ENCODE measurements at places on chromosomes 12 and 14.
A peak's percentile ranks its signal among the peaks of the same experiment; 100 is the strongest.

GRCh38 chr14:104891664-104892530 is 26.8 kb downstream of the CEP170B start:
- DNase-seq: no peak

GRCh38 chr12:98470469-98471082 is 44.8 kb upstream of the TMPO start:
- no peak for DNase-seq

GRCh38 chr12:55188974-55189556 is 31.8 kb upstream of the OR10A7 start:
- peak; percentile 8 for DNase-seq

DNA sequence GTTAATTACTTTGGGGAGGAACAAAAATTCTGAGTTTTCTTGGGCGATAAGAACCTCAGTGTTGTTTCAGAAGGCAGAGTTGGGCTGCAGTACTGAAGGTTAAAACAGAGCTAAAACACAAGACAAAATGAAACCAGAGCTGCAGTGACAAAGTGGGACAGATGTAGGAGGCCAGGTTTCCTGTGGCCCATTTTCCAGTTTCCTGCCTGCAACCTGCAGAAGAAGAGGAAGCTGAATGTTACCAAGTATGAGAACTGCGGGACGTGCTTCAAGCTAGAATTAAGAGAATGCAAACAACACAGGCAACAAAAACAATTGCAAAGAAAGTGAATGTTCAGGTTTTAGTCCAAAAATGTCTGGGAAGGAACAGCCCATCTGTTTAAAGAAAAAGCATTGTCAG is 17.8 kb downstream of the ELK3 start:
- DNase-seq: no peak

DNA sequence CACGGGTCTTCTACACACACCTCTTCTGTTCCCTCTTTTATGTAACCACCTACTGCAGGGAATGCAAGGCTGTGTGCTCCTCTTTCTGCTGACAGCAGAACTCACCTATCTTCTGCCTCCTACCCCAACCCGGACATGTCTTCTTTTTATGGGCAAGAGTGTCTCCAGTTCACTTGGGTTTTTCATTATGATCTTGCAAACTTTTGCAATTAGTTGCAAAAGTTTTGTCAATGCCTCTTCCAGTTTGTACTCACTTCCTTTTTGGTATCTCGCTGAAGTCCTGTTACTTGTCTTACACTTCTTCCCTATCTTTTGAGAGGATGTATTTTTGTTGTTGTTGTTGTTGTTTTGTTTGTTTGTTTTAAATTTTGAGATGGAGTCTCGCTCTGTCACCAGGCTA is 50.6 kb downstream of the DRAM1 start:
- DNase-seq: no peak

GRCh38 chr12:59678759-59679411 is 83.1 kb downstream of the SLC16A7 start:
- DNase-seq: no peak

DNA sequence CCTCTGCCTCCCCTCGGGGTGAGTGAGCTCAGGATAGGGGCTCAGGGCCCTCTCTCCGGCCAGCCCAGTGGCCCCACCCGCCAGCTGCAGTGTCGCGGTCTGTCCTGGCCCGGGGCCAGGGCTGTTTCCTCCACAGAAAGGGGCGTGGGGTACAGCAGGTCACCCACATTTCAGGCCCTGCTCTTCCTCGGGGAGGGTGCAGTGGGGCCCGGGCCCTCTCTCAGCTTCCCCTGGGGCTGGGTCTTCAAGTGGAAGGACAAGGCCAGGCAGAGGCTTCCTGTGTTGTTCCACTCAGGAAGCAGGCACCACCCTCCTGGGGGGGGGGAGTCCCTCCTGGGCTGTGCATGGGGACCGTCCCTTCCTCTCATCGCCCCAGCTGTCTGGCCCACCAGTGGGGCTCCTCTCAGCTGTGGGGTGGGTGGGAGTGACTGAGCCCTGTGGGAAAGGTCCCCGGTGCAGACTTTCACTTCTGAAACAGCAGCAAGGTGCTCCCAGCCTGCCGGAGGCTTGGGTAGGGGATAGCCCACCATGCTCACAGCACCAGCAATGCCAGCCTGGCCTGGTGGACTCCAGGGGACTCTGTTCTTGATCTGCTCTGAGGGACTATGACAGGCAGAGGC is 3.7 kb downstream of the GPR132 start:
- DNase-seq: no peak

DNA sequence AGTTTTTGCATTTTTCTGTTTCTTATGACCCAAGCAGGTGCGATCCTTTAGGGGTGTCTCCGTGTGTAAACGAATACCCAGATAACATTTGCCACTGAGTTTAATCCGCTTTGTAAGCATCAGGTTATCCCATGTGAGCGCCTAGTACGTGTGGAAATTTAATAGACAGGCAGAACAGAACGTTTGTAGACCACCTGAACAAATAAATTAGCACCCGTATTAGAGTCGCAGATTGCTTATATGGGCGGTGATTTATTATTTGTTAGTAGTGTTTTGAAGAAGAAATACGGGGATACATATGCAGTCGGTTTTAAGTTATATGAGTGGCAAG is 325 bp downstream of the C12orf60 start:
- no peak for DNase-seq

GRCh38 chr12:115387467-115387901 is 703.5 kb upstream of the TBX3 start:
- no peak for DNase-seq

- no peak for DNase-seq
These were observed 26.9 kb upstream of the LTBP2 start for GRCh38 chr14:74638966-74639365.

- no peak for DNase-seq
These were observed 8.4 kb downstream of the CLBA1 start for GRCh38 chr14:104993808-104994591.

- DNase-seq: no peak
These were observed 305.7 kb downstream of the GPHN start for GRCh38 chr14:66813636-66814035.

DNA sequence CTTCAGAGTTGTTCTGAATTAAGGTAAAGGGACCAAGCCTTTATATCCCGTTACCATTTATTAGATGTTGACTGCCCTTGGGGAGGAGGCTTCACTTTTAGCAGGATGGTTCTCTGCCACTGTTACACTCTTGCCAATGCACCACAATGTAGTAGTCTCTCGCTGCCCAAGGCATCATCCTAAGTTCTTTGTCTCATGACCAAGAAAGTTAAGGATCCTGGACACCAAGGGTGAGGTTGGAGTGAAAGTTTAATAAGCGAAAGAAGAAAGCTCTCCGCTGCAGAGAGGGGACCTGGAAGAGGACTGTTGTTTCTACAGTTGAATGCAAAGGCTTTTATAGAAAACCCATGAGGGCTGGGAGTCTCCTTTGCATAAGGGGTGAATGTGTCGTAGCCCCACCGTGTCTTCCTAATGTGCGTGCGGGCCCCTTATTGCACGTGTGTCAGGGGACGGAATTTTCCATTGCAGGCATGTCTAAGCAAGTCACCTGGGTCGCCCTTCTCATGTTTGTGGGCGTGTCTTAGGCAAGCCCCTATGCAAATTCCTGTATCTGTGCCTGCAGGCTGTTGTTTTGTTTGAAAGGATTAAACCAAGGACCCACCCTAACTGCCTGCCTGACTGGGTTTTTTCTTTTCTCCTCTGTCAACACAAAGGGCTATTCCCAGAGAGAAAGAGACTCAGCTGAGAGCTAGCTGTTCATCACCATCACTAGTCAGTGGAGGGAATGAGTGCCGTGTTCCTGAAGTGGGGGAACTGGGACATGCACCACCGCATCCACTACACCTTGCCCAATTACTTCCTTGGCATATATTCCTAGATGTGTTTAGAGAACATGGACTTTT is 17.6 kb upstream of the RNASE1 start:
- DNase-seq: no peak

GRCh38 chr14:84209031-84209430 is 1320.9 kb upstream of the FLRT2 start:
- no peak for DNase-seq

DNA sequence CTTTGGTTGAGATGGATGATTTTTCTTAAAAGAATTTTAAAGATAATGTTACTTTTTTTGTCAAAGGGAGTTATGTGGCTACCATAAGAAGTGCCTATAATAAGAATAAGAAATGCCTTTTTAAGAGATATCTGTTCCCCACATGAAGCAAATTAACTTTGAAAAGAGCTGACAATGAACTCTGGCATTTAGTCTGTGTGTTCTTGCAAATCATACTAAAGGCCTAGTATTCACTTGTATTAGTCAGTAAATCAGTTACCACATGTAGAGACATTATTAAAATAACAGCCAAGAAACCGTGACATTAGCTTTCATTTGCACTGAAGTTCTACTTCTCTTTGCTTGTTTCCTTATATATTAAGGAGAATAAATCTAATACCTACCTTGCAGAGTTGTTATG is 296.3 kb downstream of the CCDC91 start:
- DNase-seq: no peak

DNA sequence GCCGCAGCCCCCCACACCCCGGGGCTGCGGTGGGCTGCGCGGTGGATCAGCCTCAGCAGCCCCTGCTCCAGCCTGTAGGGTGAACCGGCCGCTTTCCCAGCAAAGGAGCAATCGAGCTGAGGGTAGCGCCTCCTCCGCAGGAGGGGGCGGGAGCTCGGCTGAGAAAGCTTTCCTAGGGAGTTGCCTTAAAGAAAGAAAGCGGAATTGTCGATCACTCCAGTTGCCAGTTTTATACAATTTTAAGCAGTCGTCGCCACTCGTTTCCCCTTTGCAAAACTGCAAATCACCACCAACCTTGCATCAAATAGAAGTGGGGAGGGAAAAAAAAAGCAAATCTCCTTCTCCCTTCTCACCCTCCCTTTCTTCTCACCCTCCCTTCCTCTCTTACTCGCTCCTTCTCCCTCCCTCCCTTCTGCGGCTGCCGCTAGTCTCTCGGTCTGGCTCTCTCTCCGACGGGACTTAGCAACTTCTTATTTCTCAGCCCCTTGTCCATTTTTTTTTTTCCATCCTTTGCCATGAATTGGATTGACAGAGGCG is at the start of gene PDE3A:
Gene PDE3A, plus strand, starts transcription at position 424 of the 537 bp plus-strand sequence. CDS start 748 bp downstream, outside the sequence.
- DNase-seq: peak; percentile 85

DNA sequence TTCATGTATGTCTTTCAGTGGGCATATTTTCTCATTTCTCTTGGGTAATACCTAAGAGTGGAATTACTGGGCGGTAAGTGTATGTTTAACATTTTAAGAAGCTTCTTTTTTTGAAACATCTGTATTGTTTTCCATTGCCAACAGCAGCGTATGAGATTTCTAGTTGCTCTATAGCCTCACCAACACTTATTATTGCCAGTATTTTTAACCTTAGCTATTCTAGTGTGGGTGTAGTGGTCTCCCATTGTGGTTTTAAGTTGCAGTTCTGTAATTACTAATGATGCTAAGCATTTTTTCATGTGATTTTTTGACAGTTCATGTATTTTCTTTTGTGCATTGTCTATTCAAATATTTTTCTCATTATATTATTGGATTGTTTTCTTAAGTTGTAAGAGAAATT is 101.9 kb upstream of the EEA1 start:
- DNase-seq: no peak

GRCh38 chr14:73462815-73463214 is 4.5 kb upstream of the NUMB start:
- no peak for DNase-seq

- DNase-seq: no peak
These were observed 838.2 kb upstream of the MGAT4C start for GRCh38 chr12:87094356-87094755.

- peak; percentile 27 for DNase-seq
These were observed 354.7 kb upstream of the TMTC1 start for GRCh38 chr12:30138483-30138882.

GRCh38 chr14:32038876-32039275 is 38.2 kb upstream of the ARHGAP5 start:
- DNase-seq: no peak

- DNase-seq: peak; percentile 58
These were observed 19.0 kb upstream of the RNASE12 start for GRCh38 chr14:20610002-20610765.
